ENCODE measurements at places on chromosomes 3 and 15.
A peak's percentile ranks its signal among the peaks of the same experiment; 100 is the strongest.

DNA sequence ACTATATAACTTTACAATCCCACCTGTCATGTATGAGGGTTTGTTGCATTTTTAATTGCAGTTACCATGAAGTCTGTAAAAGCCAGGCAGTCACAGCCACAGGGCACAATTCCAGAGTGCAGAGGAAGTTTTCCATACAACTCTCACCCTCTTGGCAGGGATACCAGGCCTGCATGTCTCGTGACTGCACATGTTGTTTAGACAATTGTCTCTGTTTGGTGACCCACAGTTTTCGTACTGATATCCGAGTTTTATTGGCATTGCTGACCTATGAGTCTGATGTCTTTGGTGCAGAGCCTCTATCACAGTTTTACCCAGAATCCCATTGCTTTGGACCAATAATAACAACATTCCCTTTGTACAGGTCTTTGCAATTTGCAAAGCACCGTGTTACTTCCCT, 24.9 kb upstream of the MYZAP start:
- no peak for DNase-seq

DNA sequence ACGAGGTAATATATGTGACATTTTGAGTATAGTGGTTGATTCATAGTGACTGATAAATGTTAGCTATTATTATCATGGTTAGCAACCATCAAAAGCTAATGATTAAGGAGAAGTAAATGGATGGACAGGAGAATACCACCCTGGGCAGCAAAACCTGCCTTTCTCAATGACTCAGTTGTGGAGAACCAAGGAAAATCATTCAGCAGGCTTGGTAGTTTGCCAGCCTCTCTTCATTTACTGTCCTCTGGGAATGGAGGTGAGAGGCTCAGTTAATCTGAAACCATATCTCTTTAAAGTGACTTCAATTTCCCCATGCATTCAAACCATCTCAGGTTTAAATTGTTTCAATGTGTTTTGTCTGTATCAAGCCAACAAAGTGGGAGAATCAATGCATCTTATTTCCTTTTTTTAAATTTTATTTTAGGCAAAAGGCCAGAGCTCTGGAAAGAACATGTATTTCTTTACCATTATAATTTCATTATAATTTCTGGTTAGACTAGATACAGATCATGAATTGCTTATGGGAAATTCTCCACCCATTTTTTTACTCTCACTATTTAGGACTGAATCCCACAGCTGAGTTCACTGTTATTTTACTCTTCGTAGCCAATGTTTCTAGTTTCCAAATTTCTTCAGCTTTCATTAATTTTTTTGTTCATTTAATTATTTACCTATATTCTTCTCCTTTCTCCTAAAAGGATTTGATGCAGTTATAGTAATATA, 2.7 kb downstream of the TM4SF18 start:
- no peak for DNase-seq

- no peak for DNase-seq
Measured at GRCh38 chr3:94136133-94136532, 73.3 kb downstream of the NSUN3 start.

- DNase-seq: no peak
Measured at GRCh38 chr3:59249698-59250361, 200.0 kb upstream of the CFAP20DC start.

- DNase-seq: no peak
Measured at GRCh38 chr3:62529230-62529629, 155.9 kb upstream of the FEZF2 start.

- DNase-seq: no peak
Measured at GRCh38 chr3:154615471-154615870, 185.5 kb upstream of the GPR149 start.

GRCh38 chr15:60941448-60941847, 287.7 kb downstream of the RORA start:
- no peak for DNase-seq

- no peak for DNase-seq
Measured at GRCh38 chr15:77838061-77838460, 205.3 kb upstream of the LINGO1 start.

DNA sequence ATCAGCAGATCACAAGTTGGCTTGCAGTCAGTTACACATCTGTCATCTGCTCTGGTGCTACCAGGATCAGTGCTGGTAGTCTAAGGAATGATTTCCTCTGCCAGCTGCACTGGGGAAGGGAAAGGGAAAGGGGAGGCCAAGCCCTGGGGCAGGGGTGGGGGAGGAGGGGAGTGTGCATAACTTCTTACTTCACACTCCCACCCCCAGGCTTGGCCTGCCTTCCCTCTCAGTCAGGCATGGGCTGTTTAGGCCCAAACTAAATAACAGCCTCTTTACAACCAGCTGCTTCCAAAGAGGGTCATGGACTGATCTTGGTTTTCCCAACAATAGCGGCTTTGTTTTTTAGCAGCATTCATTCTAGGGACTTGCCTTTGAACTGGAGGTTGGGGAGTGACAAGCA, 86.1 kb upstream of the PSMD6 start:
- DNase-seq: no peak

DNA sequence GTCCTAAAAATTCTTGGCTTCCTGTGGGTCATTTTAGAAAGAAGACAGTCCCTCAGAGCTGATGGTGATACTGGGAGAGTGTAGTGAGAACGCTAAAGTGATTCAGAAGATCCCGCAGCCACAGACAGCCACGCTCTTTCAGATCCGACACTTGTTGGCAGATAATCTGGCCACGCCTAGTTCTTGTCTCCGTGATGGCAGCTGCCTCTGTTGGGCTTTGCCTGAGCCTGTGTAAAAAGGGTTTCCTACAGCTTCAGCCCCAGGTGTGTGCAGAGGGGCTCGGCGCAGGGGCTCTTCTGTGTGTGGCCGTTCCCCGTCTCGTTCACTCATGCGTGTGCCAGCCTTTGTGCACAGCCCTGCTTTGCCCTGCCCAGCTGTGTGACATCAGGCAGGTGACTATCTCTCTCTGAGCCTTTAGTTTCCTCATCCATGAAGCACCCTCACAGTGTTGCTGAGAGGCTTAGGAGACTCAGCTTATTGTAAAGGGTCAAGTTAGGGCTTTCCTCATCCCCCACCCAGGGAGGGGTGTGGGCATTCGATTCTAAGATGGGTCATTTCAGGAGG, 6.3 kb downstream of the IRAK2 start:
- DNase-seq: no peak

DNA sequence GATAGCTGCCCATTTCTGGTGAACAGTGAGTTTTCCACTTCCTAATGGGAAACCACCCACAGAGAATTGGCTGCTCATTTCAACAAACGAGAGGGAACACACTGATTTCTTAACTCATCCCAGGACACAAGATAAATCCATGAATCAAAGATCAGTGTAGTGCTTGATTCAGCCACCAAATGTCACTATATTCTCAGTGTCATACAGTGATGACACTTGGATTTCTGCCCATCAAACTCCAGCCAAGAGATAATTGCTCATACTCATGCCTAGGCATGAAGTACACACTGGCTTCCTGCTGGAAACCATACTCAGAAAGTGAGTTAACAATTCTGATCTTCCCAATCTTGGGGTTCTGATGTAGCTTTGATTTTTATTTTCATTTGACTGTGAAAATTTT, 35.4 kb upstream of the GRM7 start:
- no peak for DNase-seq

DNA sequence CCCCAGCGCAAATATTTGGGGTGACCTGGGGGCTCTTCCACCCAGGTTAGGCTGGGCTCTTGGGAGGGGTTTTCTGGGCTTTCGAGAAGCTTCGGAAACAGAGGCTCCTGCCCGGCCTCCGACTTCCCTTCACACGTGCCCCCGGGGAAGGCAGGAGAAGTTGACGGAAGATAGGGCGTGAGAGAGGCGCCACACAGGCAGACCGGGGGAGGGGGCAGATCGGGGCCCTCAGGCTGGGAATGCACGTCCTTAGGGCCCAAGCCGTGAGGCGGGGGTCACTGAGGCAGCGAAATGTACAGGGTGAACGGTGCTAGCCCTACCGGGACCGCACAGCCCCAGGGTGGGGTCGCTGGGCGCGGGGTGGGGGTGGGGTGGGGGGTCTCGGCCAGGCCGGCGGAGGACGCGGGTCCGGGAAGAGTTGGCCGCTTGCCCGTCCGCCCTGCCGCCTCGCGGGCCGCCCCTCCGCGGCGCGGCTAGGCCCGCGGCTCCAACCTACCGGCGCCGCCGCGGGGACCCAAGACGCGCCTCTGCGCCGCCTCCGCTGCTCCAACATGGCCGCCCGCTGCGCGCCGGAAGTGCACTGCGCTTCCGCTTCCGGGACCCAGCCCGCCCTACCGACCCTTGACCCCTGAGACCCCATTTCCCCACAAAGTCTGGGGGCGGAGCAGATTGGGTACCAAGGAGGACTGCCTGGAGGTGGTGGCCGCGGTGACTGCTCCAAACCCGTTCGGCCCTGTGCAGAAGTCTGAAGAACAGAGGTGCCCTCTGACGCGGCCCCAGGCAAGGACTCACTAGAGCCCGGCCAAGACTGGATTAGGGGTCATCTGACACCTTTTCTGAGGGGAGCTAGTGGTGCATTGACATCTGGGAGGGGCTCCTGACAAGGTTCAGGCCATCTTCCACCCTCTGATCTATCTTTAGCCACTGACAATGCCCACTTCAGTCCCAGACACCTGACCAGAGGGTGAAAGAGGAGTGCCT, at the start of gene CCDC71:
Gene CCDC71 (minus strand): TSS at position 561 of the 981 bp plus-strand sequence. CDS start 2,123 bp downstream, outside the sequence.
- DNase-seq: peak; percentile 64

DNA sequence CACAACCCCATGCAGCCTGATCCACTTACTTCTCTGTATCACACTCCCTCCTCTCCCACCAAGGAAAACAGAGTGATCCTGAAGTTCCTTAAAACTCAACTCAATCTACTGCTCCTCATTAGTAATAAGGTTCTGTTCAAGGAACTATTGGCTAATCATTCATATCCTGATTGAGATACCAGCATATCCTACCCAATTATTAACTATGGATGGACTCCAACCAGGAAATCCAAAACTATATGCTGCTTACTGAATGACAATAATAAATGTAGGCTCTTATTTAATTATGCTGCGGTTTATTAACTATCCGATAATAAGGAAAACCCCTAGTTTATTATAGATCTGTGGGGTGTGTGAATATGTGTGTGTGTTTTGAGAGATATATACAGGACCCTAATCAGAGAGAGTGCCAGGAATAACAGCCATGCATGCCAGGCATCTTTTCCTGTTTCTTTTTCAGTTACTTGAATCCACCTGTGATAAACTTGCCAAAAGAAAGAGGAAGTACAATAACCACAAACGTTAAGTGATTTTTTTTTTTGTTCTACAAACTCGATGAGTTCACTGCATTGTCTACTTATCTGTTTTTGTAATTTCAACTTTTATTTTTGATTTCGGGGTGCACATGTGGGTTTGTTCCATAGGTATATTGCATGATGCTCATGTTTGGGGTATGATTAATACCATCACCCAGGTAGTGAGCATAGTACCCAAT, 1031.7 kb upstream of the CFAP20DC start:
- no peak for DNase-seq

GRCh38 chr3:128080323-128081080, 28.3 kb downstream of the SEC61A1 start:
- DNase-seq: no peak

GRCh38 chr3:100333970-100334487, 528 bp upstream of the NIT2 start:
- no peak for DNase-seq

GRCh38 chr3:155390351-155390750, 96.9 kb upstream of the STRIT1 start:
- no peak for DNase-seq
